ENCODE measurements at places on chromosomes 5 and 9.

DNA sequence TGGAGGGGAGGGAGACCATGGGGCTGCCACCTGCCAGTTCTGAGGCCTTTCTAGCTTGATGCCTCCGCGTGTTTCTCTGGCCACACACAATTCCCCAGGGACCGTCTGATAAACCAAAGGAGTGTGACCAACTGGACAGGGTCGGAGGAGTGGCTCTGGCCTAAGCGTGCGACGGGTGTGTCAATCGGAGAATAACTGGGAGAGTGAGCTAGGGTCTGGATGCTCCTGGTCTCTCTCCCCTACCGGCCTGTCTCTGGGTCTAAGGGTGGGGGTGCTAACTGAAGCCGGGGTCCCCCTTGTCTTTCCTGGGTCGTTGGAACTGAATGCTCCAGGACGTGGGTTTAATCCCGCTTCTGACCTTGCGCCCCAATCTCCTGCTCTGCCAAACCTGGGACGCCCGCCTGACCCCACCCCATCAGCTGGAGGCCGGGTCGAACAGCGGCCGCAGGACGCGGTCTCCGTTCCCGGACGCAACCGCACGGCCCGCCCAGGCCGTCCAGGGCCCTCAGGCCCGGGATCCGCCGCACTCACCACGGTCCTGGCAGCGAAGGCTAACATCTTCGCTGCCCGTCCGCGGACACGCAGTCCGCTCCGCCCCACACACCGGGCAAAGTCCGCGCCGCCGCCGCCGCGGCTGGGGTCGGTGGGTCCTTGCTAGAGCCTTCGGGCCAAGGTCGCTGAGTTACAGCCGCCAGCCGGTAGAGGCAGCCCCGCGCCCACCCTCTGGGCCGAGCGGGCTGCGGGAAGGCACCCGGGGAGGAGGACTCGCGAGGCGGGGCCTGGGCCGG, 447 bp downstream of the CRAT start:
- no peak for DNase-seq

- DNase-seq: no peak
These were observed 25.3 kb downstream of the NIPAL4 start for GRCh38 chr5:157485340-157485739.

GRCh38 chr5:168302785-168303184, 11.3 kb downstream of the WWC1 start:
- DNase-seq: no peak

DNA sequence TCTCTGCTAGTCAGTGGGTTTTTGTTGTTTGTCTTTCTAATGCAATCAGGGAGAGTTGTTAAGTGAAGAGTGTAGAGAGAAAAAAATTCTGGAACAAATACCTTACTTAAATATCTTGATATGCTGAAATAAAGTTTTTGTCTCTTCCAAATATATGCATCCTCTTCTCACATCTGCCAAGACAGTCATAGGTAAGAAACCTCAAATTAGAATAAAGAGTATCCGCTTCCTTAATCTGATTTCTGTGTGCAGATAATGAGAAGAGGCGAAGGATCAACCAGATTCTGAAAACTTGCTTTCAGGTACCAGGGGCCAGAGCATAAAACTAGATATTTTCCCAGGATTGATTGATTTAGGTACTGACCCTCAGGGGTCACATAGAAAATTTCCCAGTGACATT, 11.3 kb upstream of the IL6ST start:
- DNase-seq: no peak

DNA sequence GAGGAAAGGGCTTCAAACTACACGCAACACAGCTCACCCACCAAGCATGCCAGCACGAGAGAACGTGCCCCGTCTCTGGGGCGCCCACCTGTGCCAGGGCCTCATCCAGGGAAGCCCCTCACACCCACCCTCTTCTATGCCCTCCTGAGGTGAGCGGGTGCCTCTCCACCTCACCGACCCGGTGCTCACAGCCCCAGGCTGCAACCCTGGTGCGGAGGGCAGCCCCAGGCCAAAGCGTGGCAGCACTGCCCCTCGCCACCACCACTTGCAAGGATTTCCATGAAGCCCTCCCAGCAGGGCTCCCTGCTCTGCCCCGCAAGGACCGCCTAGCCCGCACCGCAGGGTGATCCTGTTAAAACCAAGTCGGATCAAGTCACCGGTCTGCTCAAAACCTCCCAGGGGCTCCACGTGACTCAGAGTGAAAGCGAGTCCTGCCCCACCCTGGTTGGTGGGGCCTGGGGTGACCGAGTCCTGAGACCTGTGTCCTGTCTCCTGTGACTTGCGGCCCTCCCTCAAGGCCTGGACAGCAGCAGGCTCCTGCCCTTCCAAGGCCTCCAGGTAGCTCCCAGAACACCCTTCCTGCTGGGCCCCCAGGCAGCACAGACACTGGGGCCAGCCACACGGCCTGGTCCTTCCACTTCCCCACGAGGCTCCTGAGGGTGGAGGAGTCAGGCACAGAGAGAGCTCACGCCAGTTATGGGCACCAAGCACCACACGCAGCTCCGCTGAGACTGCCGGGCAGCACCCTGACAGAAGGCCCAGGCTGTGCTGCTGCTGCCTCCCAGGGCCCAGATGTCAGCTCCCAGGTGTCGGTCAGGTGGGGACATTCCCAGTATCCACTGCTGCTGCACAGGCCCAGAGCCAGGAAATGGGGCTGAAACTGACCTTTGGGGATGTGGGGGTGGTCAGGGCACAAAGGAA, 12.7 kb downstream of the BRD3 start:
- no peak for DNase-seq

GRCh38 chr9:104301755-104302154, 202.3 kb upstream of the OR13F1 start:
- no peak for DNase-seq

DNA sequence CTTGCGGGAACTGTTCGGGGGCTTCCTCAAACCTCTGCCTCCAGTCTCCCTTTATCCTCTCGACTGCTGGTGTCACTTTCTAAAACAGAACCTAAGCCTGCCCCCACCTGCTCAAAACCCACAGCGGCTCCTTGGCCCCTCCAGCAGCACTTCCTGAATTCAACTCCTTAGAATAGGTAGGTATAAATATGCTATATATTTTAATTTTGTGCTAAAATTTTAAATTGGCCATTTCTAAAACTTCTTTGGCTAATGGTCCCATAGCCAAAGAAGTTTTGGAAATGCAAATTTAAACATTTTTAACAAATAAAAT, 71.8 kb upstream of the TBC1D2 start:
- DNase-seq: no peak

DNA sequence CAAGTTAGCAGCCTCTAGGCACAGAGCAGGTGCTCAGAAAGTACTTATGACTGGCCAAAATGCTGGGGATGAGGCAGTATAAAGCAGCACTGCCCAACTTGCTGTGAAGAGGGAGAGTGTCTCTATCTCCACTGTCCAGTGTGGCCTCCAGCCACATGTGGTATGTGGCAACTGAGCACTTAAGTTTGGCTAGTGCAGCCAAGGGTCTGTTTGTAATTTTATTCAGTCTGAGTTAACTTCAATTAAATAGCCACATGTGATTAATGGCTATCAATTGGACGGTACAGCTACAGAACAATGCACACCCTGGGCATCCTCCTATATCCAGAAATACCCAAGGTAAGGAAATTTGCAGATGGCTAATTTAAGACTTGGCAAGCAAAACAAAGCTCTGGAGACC, 26.9 kb downstream of the ROR2 start:
- no peak for DNase-seq

DNA sequence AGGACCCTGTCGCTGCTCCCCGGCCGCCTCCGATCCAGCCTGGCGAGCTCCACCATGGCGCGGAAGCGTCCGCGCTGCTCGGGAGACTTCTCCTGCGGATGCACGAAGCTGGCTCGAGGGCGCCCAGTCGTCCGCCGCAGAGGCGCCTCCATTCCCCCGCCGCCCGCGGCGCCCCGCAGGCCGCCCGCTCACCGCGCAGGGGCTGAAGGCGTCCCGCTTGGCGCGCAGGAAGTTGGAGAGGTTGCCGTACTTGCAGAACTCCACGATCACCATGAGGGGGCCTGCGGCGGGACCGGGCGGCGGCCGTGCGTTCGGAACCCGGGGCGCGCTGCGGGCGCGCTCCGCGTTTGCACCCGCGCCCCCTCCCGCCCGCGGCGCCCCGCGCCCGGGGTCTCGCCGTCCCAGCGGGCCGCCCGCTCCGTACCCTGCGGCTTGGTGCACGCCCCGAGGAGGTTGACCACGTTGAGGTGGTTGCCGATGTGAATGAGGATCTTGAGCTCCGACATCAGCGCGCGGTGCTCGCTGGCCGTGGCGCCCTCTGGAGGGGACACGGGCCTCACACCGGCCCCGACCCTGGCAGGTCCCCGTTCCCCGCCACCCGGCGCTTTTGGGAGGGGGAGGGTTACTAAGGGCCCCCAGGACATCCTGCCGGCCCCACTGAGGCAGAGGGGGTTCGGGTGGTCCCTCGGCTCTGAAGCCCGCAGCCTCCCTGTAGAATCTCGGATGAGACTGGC, 27.7 kb upstream of the SCGB3A1 start:
- DNase-seq: no peak

All from BJ (cell line).